ENCODE measurements at places on chromosomes 7 and 10. TPM values are rescaled to one million over a fixed set of nuclear protein-coding genes. Genes with fewer than 3 reads are reported as not detected.

DNA sequence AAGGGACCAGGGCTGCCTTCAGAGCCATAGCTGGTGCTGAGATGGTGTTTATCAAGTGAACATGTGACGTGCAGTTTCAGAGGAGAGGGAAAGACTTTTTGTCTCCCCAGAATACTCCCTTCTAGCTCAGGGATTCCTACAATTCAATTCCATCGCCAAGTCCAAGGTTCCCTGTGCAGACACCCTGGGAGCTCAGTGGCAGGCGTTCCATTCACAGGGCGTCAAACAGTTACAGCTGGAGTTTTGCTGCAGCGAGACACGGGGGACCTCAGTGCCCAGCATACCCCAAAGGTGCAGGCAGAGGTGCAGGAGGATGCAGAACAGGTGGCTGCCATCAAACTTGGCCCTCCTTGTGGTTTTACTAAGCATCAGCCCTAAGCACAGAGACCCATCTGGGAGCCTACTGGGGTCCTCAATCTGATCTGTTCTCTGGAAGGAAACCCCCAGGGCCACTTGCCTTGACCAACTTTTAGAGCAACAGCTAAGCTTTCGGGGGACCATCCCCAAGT is 846 bp upstream of the CALML5 start:
- no peak overlapping the region for H3K4me3 ChIP-seq
- H3K27me3 ChIP-seq: peaks cover 22% of the 10 kb centered on the region
- H3K36me3 ChIP-seq: no peaks in the 10 kb centered on the region
- no peak for DNase-seq

The INSYN2A gene
- total RNA-seq: not detected

GRCh38 chr10:72490951-72491350 is 134.9 kb downstream of the MICU1 start:
- H3K4me1 ChIP-seq: no peaks in the 10 kb centered on the region
- no peaks in the 10 kb centered on the region for H3K27me3 ChIP-seq
- H3K36me3 ChIP-seq: peaks cover 4% of the 10 kb centered on the region

DNA sequence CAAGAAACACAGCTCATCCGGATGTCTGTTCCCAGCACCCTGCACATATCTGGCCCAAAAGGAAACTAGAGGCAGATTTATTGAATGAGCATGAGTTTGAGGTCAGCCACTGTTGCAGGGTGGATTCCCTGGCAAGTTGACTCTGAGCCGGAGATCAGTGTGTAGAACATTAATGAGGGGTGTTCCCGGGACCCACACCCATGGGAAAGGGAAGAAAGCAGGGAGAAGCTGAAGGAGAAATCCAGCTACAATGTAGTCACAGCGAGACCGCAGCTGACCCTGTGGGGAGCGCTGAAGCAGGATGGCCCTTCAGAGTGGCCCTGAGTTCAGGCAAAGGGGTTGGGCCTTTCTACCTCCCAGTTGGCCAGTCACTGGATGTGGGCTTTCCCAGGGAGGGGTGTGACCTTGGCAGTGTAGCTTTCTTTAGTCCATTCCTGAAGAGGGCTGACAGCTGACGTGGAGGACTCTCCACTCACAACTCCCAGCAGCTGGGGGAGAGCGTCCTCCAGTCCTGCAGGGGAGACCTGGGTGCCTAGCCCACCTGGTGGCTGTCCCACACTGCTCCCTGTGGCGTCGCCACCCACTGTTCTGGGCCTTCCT is 324.2 kb upstream of the ZMIZ1 start:
- peak overlapping the region; percentile 67 for H3K27ac ChIP-seq
- H3K36me3 ChIP-seq: no peaks in the 10 kb centered on the region
- H3K27me3 ChIP-seq: no peaks in the 10 kb centered on the region
- H3K4me1 ChIP-seq: peaks cover 73% of the 10 kb centered on the region

Measured in left ventricle myocardium inferior (tissue), 1 donor.